Progenitor cell of endocrine pancreas (in vitro differentiated cells): ENCODE measurements at places on chromosomes 12 and 14.
A peak's percentile ranks its signal among the peaks of the same experiment; 100 is the strongest.

GRCh38 chr12:86229772-86230171 is 26.4 kb downstream of the MGAT4C start:
- peaks cover 27% of the 10 kb centered on the region for H3K4me1 ChIP-seq
- H3K4me3 ChIP-seq, result no peak overlapping the region
- H3K27ac ChIP-seq, result no peak overlapping the region
- DNase-seq, result no peak
- H3K27me3 ChIP-seq, result no peaks in the 10 kb centered on the region

GRCh38 chr14:75249251-75249957 is 29.2 kb upstream of the FOS start:
- no peak for DNase-seq
- H3K36me3 ChIP-seq, result no peaks in the 10 kb centered on the region
- H3K27me3 ChIP-seq, result no peaks in the 10 kb centered on the region
- H3K4me1 ChIP-seq, result peaks cover 17% of the 10 kb centered on the region

GRCh38 chr12:2853626-2854025 is 3.2 kb downstream of the TEX52 start:
- H3K4me1 ChIP-seq, result peaks cover 18% of the 10 kb centered on the region
- peak overlapping the region; percentile 12 for H3K27ac ChIP-seq
- peaks cover under 1% of the 10 kb centered on the region for H3K36me3 ChIP-seq
- no peak overlapping the region for H3K4me3 ChIP-seq
- H3K27me3 ChIP-seq, result peaks cover 13% of the 10 kb centered on the region

DNA sequence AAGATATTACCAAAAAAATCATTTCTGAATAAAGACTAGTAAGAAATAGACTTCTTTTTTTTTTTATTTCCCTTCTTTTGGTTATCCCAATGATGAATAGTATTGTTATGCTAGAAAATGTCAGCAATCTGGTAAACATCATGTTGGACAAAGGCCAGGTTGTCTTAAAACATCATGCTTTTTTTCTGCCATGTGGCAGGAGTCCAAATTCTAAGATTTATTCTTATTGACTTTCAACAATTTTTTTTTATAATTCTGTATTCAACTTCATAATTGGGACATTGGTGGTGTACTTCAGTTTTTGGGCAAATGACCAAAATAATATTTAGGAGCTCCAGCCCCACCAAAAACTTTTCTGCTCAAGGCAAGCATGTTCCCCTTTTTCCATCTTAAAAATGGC is 10.5 kb downstream of the DCN start:
- no peak overlapping the region for H3K4me3 ChIP-seq
- no peak overlapping the region for H3K27ac ChIP-seq
- DNase-seq, result no peak
- no peaks in the 10 kb centered on the region for H3K27me3 ChIP-seq

DNA sequence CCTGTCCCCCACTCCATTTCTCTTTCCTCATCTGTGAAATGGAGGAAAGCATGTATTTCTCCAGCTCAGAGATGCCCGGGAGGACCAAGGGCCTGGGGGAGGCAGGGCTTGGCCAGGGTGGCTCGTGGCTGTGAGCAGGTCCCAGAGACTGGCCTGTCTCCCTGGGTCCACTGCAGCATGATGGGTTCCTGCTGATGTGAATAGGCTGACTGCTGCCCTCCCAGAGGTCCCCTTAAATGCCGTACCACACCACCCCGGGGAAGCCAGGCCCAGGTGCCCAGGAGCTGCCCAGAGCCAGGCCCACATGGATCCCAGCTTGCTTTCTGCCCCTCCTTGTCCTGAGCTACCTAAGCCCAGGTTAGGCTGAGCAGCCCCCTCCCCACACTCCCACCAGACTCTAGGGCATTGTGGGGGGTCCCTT is 158.2 kb upstream of the C14orf180 start:
- peaks cover 15% of the 10 kb centered on the region for H3K27me3 ChIP-seq
- no peaks in the 10 kb centered on the region for H3K36me3 ChIP-seq
- H3K4me3 ChIP-seq, result no peak overlapping the region
- DNase-seq, result no peak
- no peak overlapping the region for H3K27ac ChIP-seq
- no peaks in the 10 kb centered on the region for H3K4me1 ChIP-seq

DNA sequence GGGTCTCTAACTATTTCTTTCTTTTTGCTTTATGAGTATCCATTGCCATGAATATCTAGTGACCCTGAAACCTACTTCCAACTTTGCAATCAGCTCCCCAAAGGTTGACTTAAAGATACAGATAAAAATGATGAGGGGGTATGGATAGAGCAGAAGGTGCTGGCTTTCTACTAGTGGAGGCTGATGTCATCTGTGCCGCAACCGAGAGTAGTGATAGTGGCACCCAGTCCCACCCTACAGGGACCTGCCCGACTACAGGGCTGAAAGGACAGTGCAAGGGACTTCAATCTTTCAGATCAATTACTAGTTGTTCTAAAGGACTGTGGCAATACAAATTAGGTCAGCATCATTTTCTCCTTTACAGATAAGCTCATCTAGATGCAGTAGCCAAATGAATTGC is 806.0 kb downstream of the VRK1 start:
- no peaks in the 10 kb centered on the region for H3K36me3 ChIP-seq
- no peak overlapping the region for H3K4me3 ChIP-seq
- peaks cover 5% of the 10 kb centered on the region for H3K27me3 ChIP-seq

- H3K36me3 ChIP-seq, result peaks cover 2% of the 10 kb centered on the region
- no peaks in the 10 kb centered on the region for H3K4me1 ChIP-seq
- DNase-seq, result no peak
- no peaks in the 10 kb centered on the region for H3K27me3 ChIP-seq
Observed at GRCh38 chr12:3040026-3040656, 37.0 kb upstream of the TSPAN9 start.
